ENCODE measurements at places on chromosomes 5 and 9.

DNA sequence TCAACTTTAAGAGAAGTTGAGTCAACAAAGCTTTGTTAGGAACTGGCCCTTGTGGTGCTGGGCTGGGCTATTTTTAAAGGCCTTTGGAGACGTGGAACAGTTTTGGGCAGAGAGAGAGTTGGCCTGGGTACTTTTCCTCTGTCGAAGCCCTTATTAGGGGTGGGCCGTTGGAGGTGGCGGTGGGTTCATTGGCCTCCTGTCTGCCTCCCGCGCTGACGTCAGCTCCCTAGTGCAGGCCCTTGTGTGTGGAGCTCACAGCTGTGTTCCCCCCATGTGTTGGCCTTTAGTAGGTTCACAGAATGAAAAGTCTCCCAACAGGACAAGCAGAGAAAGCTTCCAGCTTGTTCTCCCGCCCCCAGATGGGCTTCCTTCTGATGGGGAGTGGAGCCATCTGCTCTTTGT, 2.7 kb downstream of the NCS1 start:
- no peak for DNase-seq

DNA sequence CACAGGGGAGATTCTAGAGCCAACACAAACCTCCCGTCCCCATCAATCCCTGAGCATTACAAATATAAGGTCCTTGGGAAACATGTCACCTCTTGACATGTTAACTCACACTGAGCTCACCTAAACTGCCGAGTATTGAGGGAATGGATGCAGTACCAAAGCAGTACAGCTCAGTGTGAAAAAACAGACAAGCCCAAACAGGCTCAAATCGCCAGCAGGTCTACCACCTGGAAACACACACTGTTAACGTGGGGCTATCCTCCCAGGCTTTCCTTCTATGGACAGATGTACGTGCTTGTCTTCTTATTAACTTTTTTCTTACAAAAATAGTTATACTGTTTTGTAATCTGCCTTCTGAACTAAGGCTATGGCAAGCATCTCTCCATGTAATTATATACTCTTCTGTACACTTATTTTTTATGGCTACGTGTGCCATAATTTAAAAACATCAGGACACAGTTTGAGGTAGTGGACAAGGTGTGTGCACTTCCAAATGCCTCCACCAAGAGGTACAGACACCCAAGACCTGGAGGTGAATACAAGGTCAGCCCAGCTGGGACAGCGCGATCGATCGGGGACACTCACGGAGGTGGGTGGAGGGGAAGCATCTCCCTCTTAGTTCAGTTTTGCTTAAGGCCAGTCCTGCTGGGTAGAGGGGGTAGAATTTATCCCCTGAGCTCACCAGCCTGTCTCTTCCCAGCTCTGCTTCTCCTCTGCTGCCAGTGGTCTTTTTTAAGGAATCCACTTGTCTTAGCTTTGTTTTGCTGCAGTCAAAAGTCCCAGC, 76.5 kb downstream of the DAP start:
- no peak for DNase-seq

- no peak for DNase-seq
Measured at GRCh38 chr9:135910216-135910615, 2.9 kb upstream of the CAMSAP1 start.

DNA sequence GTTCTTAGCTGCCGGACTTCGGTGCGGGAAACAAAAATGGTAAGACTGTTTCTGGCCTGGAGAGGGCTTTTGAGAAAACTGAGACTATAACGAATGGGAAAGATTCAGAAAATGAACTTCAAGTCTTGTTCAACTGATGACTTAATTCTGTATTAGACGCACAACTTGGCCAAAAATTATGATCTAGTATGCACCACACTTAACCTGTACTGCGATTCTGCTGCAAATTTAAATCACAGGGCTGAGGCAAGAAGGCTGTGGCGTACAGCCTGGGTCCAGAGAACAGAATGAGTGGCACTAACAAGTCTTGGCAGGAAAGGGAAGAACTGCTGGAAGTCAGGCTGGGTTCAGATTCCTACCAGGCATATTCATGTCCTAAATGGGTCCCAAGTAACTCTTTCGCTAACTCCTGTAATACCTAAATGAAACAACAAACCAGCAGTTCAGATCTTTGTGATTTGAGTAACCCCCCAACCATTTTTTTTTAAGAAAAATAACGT, 781 bp upstream of the COL23A1 start:
- DNase-seq: no peak

DNA sequence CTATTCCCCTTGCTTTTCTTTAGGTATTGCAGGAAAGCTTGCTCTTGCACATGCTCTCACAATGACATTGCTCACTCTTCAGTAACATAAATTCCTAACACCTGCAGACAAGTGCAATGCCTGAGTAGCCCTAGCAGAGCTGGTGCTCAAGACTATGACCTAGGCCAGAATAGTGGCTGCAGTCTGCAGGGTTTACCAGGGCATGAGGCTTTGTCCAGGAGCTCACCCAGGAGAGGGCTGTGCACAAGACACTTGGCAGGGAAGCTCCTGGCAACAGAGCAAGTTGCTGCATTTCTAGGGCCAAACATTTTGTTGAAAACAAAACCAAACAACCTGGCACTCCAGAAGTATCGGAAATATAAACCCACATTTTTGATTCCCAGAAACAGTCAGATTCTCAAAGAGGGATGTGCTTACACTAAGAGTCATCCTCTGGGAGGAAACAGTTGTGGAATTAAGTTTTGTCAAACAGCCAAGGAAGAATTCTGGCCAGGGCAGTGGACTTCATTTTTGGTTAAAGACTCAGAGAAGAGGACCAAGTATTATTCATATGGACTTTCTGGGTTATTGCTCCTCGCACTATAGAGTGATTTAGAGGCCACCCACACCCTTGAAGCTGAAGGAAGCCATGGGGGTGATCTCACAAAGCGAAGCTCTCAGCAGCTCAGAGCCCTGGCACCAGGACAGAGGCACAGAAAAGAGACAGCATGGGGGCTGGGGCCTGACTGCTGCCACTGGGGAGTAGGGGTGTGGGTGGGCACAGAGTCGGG, 44.9 kb downstream of the MACROH2A1 start:
- DNase-seq: peak; percentile 41

- DNase-seq: no peak
Measured at GRCh38 chr5:159223469-159223868, 14.1 kb upstream of the RNF145 start.

GRCh38 chr9:131963072-131964030, 116.3 kb downstream of the MED27 start:
- no peak for DNase-seq

GRCh38 chr5:167814828-167815227, 476.6 kb upstream of the WWC1 start:
- DNase-seq: peak; percentile 29

GRCh38 chr9:101054657-101055056, 26.1 kb downstream of the PLPPR1 start:
- DNase-seq: no peak

- no peak for DNase-seq
Measured at GRCh38 chr5:2112173-2113025, 229.7 kb upstream of the IRX4 start.

- DNase-seq: peak; percentile 43
Measured at GRCh38 chr9:130407916-130408663, 36.7 kb upstream of the ASS1 start.

GRCh38 chr5:132376694-132377641, 7.5 kb downstream of the SLC22A5 start:
- no peak for DNase-seq

GRCh38 chr9:132364068-132364467, 9.3 kb upstream of the SETX start:
- no peak for DNase-seq

DNA sequence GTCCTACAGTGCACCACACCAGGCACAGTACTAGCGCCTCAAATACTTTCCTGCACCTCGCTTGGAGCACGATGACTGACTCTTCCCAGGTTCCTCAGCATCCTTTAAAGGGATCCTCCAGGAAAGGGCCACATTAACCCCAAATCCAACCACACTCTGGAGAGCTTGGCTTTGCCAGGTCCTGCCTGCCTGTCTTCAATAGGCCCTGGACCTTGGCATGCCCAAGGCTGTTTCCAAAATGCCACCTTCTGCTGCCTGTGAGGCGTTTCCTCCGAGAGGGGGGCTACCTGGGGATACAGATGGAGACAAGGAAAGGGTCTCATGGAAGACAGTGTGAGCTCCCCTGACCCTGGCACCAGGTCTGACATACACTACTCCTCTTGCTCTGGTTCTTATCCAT, 169.9 kb downstream of the DAB2IP start:
- no peak for DNase-seq

DNA sequence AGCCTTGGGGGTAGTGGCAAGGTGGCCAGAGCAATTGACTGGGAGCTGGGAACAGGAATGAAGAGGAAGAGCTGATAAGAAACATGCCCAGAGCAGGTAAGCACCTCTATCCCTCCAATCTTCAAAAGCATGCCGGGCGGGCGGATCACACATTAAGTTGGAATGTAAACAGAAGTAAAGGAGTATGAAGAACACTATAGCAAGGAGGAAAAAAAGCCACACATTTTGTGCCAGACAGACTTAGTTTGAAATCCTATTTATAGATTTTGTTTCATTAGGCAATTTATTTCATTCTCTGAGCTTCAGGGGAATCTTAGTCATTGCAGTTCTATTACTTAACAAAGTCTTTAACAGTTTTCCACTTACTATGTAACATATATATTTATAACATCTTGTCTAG, 173.9 kb upstream of the TNC start:
- peak; percentile 6 for DNase-seq
